ENCODE measurements at places on chromosomes 11 and 22. TPM values are rescaled to one million over a fixed set of nuclear protein-coding genes. Genes with fewer than 3 reads are reported as not detected.

DNA sequence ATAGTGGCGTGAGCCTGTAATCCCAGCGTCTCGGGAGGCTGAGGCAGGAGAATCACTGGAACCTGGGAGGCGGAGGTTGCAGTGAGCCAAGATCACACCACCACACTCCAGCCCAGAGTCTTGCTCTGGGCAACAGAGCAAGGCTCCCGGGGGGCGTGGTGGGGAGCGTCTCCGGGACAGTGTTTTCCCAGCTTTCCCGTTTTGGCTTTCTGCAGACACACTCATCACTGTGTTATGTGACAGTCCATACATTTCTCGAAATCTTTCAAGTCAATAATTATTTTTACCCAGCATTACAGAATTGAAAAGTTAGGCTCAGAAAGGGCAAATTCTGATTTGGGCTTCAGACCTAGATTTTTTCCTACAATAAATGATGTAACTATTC, 31.7 kb downstream of the NEAT1 start:
- no peak for DNase-seq

DNA sequence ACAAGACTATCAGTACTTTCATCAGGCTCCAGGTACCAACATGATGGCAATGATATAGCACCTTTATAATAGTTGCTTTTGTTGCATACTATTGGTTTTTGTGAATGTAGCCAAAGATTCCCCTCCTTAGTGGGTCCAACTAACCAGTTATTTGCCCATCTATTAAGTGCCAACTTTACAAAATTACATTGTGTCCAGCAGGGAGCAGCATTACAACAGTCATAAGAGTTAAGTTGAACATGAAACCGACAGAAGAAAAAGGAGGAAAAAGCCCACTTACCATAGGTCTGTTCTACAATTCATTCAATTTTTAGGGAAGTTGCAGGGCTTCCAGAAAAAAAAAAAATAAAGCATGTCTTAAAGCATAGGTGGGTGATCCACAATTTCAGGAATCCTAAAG, 21.6 kb downstream of the IMMP1L start:
- no peak for DNase-seq

DNA sequence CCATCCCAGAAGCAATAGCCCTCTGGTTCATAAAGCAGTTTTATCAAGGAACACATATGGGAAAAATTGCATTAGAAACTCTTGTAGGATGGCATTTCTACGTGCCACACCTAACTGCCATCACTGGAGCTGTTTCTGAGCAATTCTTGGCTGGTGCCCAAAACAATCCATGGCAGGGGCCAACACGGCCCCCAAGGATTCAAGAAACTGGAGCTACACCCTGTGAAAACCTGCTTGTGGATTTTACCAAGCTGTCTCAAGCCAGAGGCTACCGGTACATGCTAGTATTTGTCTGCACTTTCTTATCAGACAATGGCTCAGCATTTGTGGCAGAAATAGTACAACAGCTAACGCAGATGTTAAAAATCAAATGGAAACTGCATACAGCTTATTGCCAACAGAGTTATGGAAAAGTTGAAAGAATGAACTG, 42.4 kb upstream of the GLYAT start:
- DNase-seq = no peak

DNA sequence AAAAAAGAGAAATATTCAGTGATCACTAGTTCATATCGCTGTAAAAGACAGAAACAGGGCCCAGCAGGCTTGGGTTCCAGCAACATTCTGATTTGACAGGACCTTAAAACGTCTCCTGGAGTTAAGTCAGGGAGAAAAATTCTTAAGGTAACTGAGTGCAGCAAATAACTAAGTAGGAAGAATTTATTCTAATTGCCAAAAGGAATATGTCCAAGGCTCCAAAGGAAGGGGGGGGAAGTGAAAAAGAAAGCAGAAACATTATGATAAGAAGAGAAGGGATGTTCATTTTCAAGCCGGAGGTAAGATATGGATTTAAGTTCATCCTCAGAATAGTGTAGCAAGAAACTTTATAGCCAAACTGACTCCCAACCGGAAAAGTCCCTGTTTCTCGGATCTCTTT, 90.4 kb downstream of the WT1 start:
- no peak for DNase-seq

DNA sequence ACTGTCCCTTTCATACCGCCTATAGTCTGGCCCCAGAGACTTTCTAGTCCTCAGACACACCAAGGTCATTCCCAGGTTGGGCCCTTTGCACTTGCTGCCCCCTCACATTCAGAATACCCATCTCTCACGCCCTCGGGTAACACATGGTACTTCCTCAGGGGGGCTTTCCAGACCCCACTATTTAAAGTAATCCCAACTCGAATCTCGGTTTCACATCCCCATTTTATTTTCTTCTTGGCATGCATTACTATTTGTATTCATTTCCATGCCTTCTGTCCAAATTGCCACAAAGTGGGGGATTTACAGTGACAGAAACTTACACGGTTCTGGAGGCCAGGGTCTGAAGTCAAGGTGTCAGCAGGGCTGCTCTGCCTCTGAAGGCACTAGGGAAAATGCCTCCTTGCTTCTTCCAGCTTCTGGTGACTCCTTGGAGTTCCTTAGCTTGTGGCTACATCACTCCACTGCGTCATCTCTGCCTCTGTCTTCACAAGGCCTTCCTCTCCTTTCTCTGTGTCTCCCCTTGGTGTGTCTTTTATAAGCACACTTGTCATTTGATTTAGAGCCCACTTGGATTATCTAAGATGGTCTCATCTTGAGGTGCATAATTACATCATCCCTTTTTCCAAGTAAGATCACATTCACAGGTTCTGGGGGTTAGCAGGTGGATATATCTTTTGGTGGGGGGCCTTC, 15.1 kb downstream of the RCN1 start:
- DNase-seq = no peak

- DNase-seq = no peak
These were observed 1506.8 kb downstream of the BRD1 start for GRCh38 chr22:48320683-48321451.

- DNase-seq = no peak
These were observed 6.4 kb downstream of the KCTD17 start for GRCh38 chr22:37057796-37058510.

- DNase-seq = no peak
These were observed 419 bp downstream of the ANKRD49 start for GRCh38 chr11:94494126-94494680.

- no peak for DNase-seq
These were observed 14.2 kb upstream of the CCDC89 start for GRCh38 chr11:85699957-85700741.

GRCh38 chr11:78203184-78203583, 14.5 kb downstream of the USP35 start:
- DNase-seq = peak; percentile 42

- no peak for DNase-seq
These were observed 1.7 kb downstream of the ZBTB16 start for GRCh38 chr11:114061048-114061680.

DNA sequence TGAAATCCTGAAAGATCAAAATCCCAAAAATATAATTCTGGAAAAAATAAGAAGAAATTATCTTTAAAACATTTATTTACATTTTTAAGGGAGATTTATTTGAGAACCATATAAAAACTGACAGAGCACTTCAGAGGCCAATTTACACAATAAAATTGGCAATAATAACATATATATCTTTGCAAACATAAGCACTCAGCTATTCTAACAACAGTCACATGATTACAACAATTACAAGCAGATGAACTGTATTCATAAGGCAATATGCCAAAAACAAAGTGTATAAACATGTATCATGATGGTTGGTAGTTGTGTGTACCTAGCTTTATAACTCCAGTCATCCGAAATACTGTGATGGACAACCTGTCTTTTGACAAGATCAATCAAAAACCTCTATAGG, 17.7 kb upstream of the RASSF10 start:
- no peak for DNase-seq

DNA sequence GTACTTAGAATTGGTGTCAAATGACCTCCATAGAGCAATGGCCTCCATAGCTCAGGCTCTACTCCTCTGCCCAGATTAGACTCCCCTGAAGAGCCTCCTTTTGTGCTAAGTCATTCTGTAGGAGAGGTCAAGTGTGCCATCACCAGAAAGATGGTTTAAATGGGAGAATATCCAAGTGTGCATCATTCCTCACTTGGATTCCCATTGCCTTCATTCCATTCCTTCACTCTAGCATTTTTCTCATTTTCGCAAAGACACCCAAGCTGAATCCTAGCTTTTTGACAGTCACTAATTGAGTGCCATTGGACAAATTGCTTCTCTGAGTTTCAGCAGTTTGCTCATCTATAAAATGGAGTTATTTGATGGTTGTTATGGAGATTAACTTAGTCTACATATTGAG, 16.9 kb downstream of the CLMP start:
- DNase-seq = no peak

GRCh38 chr11:75949023-75949672, 134.1 kb downstream of the UVRAG start:
- no peak for DNase-seq

DNA sequence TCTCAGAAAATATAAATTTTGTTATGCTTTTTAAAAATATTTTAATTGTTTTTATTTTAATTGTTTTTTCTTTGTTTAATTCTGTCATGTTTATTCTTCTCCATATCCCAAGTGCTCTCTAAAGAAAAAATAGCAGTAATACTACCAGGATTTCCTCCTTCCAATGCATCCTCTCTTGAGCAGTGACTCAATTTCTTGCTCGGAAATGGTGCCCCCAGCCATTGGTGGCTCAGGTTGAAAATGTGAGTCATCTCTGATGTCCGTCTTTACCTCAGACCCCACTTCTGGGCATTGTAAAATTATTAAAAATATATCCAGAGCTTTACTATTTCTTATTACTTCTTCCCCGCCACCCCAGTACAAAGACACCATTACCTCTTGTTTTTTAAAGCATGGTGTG, 898.5 kb downstream of the METTL15 start:
- no peak for DNase-seq

DNA sequence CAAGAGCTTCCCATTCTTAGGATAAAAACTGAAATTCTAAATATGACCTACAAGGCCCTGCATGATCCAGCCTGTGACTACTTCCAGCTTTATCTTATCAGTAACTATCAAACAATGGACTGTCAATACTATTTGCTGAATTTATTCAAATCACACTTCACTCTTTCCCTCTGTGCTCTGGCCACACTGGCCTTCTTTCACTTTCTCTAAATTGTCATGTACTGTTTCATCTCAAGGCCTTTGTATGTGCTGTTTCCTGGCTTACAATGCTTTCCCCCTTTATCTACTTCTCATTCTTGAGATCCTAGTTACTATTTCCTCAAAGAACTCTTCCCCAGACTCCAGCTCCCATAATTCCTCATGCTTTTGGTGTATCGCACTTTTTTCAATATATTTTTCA, 5.6 kb downstream of the TIMM10B start:
- DNase-seq = no peak

- no peak for DNase-seq
These were observed 546.3 kb downstream of the RAB38 start for GRCh38 chr11:87628957-87629356.

GRCh38 chr11:105333153-105333552, 193.6 kb upstream of the CARD18 start:
- DNase-seq = no peak

DNA sequence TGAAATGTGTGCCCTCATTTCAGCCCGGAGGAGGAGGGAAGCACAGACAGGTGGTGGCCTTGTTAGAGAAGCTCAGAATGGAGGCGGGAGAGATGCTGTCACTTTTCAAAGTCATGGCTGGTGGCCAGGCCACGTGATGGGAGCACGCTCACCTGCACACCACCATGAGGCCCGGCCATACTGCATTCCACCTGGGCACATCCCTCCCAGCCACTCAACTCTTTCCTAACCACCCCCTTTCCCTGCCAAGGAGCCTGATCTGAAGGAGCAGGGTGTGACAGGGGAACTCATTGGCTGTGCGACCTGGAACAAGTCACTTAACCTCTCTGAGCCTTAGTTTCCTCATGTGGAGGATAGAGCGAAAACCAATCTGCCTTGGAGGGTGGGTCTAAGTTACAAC, 364.5 kb downstream of the CTTN start:
- DNase-seq = no peak

DNA sequence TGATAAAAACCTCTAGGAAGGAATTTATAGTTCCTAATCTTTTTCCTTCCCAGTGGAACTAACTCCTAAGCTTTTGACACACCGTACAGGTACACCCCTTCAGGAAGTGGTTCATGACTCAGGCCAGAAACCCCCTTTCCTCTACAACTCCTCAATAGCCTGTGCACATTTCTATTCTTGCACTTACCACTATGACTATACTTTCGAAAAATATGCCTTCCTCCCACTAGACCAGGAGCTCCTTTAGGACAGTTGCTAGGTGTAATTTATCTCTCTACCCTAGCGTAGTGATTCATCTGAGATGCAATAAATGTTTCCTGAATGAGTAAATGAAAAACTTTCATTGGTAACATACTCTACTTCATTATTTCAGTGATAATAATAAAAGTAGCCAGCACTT, 14.5 kb downstream of the MAP6 start:
- no peak for DNase-seq

DNA sequence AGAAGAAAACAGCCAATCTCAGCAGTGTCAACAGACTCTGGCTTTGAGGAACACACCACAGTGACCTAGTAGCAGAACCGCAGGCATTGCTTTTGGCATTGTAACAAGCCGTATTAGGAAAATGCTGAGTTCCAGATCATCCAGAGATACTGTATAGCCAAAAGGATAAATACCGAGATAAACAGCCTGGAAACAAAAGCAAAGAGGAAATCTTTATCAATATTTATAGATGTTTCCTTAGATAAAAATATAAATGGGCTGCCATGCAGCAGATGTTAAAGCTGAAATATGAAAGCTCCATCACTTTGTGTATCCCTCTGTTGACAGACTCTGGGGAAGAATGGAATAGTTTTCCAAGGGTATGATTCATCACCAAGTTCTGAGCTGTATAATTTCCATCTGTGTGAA, 98.9 kb upstream of the TP53AIP1 start:
- DNase-seq = no peak

GRCh38 chr11:45572354-45573123, 92.9 kb downstream of the CHST1 start:
- DNase-seq = no peak

- no peak for DNase-seq
These were observed 1.9 kb downstream of the SYVN1 start for GRCh38 chr11:65132238-65132987.

DNA sequence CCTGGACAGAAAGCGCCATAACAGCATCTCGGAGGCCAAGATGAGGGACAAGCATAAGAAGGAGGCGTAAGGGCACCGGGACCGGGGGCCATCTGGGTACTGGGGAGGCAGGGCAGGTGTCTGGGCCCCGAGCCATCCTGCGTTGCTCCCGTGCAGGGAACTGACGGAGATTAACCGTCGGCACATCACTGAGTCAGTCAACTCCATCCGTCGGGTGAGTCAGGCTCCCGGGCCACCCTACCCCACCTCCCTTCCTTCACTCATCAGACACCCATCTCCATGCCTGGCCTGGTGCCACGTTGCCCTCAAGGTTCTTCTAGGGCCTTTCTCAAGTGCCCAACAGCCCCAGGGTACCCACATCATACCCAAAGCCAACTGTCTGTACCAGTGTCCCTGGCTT, 15.0 kb downstream of the PLCB3 start:
- DNase-seq = no peak

UPB1 gene
- 0.16 TPM for total RNA-seq

INPP5J gene
- total RNA-seq = 0.21 TPM

OR52E8 gene
- total RNA-seq = not detected

THY1 gene
- total RNA-seq = 0.52 TPM

LYVE1 gene
- not detected for total RNA-seq

NOX4 gene
- total RNA-seq = not detected

DGCR6 gene
- total RNA-seq = 1.2 TPM

KRTAP5-10 gene
- total RNA-seq = not detected

CST6 gene
- total RNA-seq = 0.45 TPM

NUMA1 gene
- 80.8 TPM for total RNA-seq

OR4A16 gene
- total RNA-seq = not detected

RAD9A gene
- total RNA-seq = 40.0 TPM

PACS1 gene
- total RNA-seq = 46.3 TPM

P2RY2 gene
- not detected for total RNA-seq

EIF3D gene
- 385 TPM for total RNA-seq

SEPTIN5 gene
- total RNA-seq = 1.1 TPM

Measured in activated T-cell treated with anti-CD3 and anti-CD28 coated beads, Interleukin-2, amount 50 U/mL, for 4 hours (primary cell).